ENCODE measurements at places on chromosomes 3 and 15.

- no peak for DNase-seq
These were observed 1273.0 kb downstream of the OTOL1 start for GRCh38 chr3:162769564-162769963.

DNA sequence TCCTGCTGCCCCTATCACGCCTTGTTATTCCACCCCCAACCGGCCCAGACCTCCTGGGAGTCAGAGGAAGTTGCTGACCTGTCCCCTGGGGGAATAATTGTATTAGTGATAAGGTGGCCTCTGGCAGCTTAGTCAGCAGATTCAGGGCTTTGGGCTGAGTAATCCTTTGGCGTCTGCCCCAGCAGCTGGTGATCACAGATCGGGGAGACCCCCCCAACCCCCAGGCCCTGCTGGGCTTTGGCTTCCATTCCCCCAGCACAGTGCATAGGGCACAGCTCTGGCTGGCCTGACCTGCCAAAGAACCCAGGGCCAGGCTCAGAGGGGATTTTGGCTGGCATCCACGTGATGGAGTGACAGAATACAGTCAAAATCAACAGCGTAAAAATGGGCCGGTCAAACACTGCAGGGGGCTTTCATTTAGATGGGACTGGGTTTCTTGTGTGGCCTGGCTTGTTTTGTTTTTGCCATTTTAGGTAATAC lies 3.9 kb upstream of the NR2E3 start:
- DNase-seq, result no peak

DNA sequence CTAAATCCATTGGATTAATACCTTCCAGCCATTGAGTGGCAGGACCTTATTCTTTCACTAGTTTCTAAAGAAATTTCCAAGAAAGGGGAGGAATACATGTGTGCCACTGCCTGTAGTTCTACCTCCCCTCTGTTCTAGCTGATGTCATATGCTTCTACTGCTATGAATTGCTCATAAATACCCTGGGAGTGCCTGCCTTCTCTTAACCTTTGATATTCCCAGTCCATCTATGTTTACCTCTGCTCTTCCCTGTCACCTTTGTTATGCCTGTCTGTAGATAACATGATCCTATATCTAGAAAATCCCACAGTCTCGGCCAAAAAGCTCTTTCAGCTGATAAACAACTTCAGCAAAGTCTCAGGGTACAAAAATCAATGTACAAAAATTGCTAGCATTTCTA lies 486.9 kb upstream of the ARRDC4 start:
- DNase-seq, result no peak

DNA sequence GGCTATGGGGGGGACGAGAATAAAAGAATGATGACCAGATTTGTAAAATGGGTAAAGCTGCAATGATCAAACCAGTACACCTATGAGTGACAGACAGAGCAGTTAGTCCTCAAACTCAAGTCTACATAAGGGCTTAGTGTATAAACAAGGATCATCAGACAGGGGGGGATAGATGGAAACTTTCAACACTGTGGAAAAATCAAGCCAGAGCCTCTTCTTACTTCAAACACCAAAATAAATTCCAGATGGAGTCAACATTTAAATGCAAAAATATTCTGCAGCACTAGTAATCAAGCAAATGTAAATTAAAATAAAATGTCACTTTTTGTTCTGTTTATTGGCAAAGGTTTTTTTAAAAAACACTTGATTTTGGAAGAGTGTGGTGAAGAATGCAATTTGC lies 205.9 kb upstream of the RGMA start:
- DNase-seq, result no peak

GRCh38 chr15:44075535-44075934 lies 119.5 kb downstream of the FRMD5 start:
- no peak for DNase-seq

DNA sequence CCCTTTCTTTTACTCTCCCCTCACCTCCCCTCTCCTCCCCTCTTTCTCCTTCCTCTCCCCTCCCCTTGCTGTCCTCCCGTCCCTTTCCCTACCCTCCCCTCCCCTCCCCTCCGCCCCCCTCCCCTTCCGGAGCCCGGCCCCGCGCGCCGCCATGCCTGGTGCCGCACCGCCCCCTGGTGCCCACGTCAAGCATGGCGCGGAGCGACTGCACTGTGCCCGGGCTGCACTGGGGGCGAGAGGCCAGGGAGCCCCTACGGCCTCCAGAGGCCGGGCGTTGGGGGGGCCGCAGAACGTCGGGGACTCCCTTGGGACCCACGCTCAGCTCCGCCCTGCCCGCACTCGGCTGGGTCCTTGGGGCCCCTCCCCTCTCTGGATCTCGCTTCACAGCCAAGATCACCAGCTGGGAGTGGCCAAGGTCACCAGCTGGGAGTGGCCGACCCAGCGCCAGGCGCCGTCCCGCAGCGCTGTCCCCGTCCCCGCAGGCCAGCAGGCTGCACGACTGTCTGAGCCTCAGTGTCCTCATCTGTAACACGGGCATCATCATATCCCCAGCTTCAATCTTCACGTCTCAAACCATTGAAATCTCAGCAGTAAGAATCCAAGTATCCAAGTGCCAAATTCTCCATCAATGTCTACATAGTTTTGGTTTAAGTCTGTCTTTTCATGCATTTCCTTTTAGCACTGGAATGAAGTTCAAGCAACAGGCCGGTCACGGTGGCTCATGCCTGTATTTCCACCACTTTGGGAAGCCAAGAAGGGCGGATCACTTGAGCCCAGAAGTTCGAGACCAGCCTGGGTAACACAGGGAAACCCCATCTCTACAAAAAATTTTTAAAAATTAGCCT lies 42.5 kb downstream of the TPRA1 start:
- peak; percentile 62 for DNase-seq

DNA sequence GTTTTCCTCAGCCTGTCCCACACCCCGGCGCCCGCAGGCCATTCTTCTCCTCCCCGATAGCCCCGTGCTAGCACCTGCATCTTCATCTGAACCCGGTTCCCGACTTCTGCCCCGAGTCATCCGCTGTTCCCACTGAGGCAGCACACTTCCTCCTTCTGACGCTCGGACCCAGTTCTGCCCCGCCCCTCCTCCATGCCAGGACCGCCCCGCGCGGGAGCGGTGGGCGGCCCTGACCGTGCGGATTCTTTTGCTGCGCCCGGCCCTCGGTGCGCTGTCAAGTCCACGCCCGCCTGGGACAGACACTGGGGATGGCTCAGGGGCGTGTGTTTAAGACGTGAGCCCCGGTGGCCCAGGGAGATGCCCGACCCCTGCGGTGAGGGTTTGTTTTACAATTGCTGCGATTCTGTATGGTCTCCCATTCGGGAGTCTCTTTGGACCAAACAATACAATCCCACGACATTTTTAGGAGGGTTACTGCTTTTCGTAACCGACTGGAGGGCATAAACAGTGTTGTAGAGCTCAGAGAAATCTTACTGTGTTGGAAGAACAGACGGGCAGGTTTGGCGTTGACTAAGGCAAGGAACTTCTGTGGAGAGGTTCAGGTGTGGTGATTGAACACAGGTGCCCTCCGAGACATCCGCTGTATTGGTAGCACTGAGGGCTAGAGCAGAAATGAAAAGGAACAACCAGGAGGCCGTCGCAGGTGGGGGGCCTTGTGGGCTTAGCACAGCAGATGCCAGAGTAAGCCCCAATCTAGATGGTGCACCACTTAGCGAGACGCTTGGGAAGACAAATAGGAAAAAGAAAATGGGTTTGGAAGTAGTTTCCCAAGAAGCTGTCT lies 716 bp downstream of the PTPN23 start:
- peak; percentile 54 for DNase-seq

All from stimulated activated CD4-positive, alpha-beta T cell treated with anti-CD3 and anti-CD28 coated beads, Interleukin-15, amount 100 ng/mL, for 1 hour (primary cell).